ENCODE measurements at places on chromosomes 2 and 18.
A peak's percentile ranks its signal among the peaks of the same experiment; 100 is the strongest.

- no peak for DNase-seq
These were observed 159.4 kb upstream of the TWIST2 start for GRCh38 chr2:238688193-238689153.

DNA sequence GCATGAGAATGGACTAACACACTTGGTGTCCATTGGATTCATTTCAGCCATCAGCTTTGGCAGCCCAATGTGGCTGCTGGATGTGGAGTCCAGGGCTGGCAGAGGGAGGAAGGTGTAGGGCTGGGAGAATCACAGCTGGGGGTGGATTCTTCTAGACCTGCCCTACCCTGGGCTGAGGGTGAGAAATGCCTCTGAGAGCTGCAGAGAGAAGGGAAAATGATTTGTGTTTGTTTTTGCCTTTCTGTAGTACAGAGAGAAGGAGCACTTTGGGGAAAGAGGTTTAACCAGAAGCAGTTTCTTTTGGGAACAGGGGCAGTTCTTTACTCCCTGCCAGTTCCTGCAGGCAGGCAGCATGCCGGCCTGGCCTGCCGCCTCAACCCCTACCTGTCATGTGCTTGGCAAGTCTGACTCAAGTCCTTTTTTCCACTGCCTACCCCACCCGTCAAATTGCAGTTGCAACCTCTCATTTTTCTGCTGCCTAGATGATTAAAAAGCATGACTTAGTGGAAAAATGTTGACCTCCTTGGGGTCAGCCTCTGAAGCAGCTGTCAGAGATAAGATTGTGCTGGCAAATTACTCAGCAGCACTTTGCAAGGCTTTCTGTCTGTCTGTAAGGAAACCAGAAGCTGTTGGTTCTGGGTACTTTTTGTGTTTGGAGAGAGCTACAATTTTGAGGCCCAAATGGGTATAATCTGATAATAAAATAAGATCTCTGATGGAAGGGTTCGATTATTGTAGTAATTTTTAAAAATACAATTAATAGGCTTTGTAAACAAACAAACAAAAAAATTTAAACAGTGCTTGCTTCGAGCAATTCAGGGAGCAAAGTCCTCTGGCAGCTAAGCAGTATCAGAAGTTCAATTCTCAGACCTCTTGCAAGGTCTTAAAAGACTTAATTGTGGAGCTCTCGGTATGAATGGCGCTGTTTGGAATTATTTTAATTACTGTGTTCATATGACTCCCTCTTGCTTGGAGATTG is 21.7 kb downstream of the LBH start:
- DNase-seq, result no peak

DNA sequence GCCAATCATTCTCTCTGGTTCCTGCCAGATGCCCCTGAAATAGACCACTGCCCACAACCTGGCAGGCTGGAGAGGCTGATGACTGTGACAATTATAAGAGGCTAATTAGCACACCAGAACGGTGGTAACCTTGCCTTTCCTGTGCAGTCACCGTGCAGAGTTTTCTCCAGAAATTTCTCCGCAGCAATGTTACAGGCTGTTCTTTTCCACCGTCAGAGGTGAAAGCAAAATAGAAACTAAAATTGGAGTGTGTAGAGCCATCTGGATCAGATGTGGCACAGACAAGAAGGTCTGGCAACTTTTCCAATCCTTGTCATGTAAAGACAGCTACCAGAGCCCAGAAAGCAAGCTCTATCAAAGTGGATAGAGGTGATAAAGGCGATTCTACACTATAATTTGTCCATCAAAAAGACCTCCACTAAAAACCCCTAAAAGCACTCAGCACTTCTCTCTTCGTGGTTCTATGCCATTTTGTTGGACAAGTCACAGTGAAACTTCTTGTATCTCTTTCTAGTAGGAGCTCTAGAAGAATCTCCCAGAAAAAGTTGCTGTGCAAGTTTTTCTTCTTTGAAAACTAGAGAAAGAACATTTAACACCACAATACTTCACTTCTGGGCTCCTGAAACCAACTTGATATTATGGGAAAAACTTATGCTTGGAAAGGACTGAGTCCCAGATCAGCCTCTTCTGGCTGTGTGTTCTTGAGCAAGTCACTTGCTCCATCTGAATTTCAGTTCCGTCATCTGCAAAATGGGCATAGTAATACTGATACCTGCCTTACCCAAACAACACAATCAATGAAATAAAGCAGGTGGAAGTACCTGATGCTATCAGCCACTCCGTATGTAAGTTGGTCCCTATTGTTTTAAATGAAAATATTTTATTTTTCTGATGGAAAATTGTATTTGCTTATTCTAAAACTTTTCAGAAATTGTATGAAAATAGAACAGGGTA is 295.6 kb upstream of the DLGAP1 start:
- no peak for DNase-seq

DNA sequence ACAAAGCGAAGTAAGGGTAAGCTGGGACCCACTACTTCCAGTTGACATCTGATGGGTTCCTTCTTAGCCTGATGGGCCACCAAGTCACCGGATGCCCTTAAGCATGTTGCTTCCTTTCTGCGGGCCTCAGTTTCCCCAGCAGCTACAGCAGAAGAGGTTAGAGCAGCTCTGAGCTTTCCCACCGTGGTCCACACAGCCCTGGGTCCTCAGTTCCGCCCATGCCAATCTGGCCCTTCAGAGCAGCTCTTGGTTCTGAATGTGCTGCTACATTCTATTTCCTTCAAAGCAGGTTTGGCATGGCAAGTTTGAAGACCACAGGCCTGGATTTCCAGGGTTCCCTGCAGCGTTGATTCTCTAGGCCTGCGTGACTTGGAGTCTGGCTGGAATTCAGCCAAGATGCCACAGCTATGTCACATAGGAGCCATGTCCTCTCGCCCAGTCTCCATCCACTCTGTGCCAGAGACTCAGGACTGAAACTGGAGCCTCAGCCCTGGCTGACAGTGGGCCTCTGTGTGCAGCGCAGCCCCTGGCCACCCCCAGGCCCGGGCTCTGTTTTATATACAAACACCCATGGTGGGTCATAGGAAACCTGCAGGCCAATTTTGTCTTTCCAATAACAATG is 79.6 kb downstream of the TFCP2L1 start:
- no peak for DNase-seq

DNA sequence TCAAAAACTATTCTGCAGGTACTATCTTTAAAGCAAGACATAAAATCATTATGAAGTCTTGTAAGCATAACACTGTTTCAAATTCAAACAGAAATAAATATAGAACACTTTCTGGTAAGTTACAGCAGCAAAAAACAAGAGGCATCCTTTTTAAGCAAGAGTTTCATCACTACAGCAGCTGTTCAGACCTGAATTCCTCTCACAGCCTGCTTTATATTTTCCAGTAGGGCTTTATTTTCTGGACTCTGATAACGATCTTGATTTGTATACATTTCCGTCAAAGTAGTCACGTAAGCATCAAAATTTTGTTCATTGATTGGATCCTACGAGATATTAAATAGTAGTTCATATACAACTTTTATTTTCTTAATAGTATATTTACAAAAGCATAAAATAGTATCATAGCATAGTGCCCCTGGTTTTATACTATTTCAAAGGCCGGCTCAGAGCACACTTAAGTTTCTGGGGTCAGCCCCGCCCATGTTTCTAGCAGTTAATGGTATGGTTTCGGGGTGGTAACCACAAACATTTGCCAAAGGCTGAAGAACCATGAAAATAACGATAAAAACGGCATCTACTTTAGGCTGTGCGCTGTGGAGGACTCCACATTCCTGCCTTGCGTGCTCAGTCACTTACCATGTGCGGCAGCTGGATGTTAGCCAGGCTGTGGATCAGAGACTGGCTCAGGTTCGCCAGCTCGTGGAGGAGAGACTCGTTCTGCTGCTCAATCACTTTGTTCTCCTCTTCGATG is 47.5 kb upstream of the PXDN start:
- no peak for DNase-seq

DNA sequence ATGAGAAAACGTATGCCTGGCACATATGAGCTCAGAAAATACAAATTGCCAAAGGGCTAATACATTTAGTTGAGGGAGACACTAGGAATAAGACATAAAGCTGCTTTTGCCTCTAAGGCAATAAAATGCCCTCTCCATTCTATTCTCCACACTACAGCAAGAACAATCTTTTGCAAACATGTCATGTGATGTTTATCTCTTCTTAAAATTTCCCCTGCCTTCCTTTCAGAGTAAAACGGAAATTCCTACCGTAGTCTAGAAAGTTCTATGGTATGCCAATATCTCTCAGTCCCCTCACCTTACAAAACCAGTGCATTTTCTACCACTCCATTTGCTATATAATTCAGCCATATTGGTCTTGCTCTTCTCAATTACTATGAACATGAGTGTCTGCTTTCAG is 33.1 kb downstream of the C18orf54 start:
- DNase-seq, result no peak

- peak; percentile 4 for DNase-seq
These were observed 84.6 kb downstream of the PLCL1 start for GRCh38 chr2:197889041-197889440.

- no peak for DNase-seq
These were observed 418.2 kb upstream of the SLC39A10 start for GRCh38 chr2:195238826-195239225.

DNA sequence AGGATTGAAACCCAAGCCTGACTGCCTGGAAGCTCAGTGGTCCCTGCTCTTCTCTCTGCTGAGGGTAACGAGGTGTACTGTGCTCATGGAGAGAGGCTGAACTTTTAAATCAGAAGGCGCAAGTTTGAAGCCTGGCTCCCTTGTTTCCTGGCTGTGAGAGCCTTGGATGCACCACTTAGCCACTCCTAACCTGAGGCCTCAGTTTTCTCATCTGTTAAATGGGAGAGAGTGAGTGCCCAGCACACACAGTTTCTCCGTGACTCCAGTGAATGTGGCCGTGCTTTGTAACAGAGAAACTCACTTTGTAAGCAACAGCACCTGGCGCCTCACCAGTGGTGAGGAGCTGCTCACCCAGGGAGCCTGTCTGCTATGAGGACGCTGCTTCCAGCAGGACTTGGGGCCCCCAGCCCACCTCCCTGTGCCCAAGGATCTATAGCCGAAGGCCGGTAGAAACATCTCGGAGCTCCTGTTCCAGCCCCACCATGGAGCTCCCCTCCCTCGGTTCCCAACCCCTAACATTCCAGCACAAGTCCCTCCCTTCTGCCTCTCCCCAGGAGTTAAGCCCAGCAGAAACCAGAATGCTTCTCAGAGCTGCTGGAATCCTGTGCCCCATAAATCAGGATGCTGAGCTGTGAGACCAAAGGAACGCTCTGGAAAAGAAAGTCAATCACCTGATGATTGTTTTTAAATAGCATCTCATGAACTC is 20.3 kb upstream of the KCNK3 start:
- DNase-seq, result no peak

GRCh38 chr2:241656190-241656741 is 18.8 kb downstream of the ATG4B start:
- no peak for DNase-seq

GRCh38 chr2:146669735-146670134 is 1175.1 kb upstream of the ACVR2A start:
- DNase-seq, result no peak

- no peak for DNase-seq
These were observed 65.4 kb downstream of the RIF1 start for GRCh38 chr2:151475071-151475470.

GRCh38 chr18:26546875-26547645 is 1.3 kb downstream of the KCTD1 start:
- DNase-seq, result no peak

GRCh38 chr18:74370115-74370514 is 54.5 kb downstream of the C18orf63 start:
- DNase-seq, result no peak

DNA sequence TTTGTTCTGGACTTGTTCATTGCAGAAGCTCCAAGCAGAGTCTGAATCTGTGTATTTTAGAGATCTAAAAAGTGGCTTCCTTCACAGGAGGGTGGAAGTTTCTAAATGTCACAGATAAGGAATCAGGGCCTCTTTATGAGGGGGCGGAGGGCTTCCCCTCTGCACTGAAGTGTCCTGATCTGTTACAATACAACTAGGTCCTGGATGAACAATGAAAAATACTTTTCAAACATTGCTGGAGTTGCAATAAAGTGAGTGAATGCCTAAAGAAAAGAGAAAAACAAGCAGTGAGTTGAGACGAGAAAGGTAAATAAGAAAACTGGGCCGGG is 179.3 kb upstream of the HDAC4 start:
- no peak for DNase-seq

GRCh38 chr2:152606081-152606480 is 111.2 kb downstream of the PRPF40A start:
- no peak for DNase-seq

GRCh38 chr18:74521068-74521725 is 13.1 kb upstream of the CNDP1 start:
- no peak for DNase-seq

DNA sequence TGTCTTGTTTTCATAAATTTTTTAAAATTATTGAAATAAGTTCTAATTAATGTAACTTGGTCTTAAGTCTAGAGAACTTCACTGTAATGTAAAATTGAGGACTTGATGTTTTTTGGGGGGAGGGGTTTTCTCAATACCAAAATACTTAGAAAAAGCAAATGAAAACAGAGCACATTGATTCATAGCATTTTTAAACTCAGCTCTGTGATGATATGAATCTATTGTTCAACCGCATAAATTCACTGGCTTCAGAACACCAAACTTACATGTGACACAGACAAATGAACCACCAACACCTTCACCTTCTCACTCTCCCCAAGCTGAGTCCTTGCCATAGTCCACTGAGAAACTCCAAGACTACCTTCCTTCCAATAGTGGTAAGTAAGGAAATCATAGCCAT is 108.2 kb downstream of the ZNF521 start:
- no peak for DNase-seq

GRCh38 chr2:187206071-187206470 is 242.0 kb downstream of the CALCRL start:
- DNase-seq, result no peak

Data from T-helper 22 cell (primary cell).